ENCODE measurements at places on chromosomes 3 and 15.

- ATAC-seq: no peak
These were observed 114.3 kb downstream of the TGFBR2 start for GRCh38 chr3:30720586-30721313.

- no peak for ATAC-seq
These were observed at the start of gene CORO2B for GRCh38 chr15:68578980-68579935. Gene CORO2B, plus strand, starts transcription at chr15:68578993. Its CDS starts 270 bp downstream, at chr15:68579263.

DNA sequence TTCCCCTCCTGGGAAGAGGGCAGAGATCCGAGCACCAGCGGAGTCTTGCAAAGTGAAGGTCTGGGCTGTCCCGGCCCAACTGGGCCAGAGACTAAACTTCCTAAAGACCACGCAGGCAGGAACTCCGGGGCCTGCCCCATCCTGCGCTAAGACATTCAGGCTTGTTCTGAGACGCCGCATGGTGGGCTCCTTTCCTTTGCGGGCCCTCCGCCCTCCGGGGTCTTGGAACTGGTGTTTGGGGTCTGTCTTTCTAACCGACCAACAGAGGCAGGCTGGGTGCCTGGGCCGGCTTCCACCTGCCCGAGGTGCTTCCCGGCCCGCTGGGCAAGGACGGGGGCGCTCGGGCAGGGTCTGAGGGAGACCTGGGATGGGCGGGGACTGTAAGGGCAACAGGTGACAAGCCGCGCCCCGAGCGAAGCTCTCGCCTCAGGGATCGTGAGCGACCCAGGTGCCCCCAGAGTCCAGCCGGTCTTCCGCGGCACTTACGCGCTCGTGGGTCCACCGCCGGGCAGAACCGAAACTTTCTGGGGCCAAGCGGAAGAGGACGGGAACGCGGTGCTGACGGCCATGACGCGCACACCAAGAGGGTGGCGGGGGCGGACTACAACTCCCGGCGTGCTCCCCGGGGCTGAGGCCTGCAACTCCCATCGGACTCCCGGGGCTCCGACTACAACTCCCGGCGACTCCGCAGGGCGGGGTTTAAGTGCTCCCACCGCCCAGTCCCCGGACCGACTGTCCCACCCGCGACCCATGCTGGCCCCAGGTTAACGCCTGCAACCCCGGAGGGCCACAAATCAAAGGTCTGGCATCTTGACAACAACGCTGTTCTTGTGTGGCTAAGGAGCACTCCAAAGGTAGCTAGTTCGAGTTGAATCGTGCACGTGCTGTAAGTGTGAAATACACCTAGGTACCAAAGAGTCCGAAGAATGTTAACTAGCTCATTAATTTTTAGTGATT lies at the start of gene FYCO1:
Gene FYCO1, minus strand, starts transcription at position 589 of the 957 bp plus-strand sequence. CDS start 10,914 bp downstream, outside the sequence.
- ATAC-seq: peak; percentile 88

DNA sequence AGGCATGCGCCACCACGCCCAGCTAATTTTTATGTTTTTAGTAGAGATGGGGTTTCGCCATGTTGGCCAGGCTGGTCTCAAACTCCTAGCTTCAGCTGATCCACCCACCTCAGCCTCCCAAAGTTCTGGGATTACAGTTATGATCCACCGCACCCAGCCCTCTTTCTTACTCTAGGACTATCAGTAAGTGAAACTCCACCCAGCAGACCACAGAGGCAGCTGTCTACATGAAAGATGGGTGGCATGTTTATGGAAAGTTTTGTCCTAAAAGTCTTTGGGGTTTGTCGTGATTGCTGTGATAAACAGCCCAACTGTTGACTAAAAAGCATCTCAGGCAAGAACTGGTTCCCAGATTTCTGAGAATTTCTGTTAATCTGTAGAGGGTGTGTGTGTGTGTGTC lies 10.9 kb downstream of the ARL6IP5 start:
- no peak for ATAC-seq

GRCh38 chr3:46496746-46497555 lies 825 bp upstream of the RTP3 start:
- ATAC-seq: peak; percentile 36

DNA sequence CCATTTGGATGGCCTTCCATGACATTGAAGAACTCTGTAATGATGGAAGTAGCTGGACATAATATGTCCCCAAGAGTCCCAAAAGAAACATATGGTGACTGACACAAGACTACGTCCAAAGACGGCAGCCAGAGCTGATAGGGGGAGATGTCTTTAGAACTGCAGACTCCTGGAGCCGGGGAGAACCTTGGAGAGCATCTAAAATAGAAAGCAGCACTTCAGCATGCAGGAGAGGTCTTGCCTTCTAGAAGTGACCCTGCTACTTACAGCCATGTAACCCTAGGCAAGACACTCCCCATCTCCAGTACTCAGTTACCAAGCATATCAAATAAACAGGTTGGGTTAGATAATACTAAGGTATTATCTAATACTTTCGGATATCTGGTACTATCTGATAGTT lies 143.8 kb upstream of the BCL6 start:
- no peak for ATAC-seq

GRCh38 chr15:60639502-60639901 lies 160.6 kb upstream of the ICE2 start:
- ATAC-seq: no peak

All from activated CD4-positive, CD25-positive, alpha-beta regulatory T cell treated with anti-CD3 and anti-CD28 coated beads, Interleukin-2, amount 50 U/mL, for 24 hours (primary cell).